ENCODE measurements at places on chromosomes 3 and 15.

- no peak for DNase-seq
Measured at GRCh38 chr3:126360714-126361060, 3.5 kb upstream of the KLF15 start.

DNA sequence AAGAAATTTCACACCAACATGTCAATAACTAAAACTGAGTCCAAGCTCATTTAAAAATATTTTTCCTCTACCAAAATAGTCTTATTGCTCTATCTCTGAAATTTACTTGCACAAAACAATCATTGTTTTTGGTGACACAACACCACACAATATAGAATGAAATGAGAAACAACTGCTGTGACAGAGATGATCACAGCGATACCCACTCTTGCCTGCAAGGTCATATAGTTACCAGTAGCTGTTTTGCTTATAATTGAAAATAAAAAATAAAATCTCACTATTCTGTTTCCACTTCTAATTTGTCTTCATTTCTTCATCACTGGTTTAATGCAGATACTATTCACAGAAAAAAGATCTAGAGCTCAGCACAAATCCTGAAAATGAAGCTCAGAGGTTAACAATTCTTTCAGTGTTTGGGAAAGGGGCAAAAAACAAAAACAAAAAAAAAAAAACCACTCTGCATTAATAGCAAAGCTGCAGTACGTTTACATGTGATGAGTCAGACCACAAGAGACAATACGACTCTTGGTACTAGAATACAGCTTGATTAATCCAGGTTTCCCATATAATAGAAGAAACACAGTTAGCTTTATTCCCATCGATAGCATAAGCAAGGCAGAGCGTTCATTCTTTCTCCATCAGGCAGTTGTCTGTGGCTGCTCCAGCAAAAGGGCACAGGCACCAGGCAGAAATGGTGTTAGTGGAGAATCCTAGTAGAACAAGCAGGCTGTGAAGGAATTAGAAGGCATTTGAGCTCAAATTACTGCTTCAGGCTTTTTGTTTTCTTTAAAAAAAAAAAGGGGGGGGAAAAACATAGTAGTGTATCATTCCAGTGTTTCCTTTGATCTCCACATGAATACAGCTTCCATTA, 773 bp downstream of the ANKRD28 start:
- DNase-seq = peak; percentile 88

GRCh38 chr15:51830276-51830806, 888 bp downstream of the TMOD3 start:
- DNase-seq = peak; percentile 47

DNA sequence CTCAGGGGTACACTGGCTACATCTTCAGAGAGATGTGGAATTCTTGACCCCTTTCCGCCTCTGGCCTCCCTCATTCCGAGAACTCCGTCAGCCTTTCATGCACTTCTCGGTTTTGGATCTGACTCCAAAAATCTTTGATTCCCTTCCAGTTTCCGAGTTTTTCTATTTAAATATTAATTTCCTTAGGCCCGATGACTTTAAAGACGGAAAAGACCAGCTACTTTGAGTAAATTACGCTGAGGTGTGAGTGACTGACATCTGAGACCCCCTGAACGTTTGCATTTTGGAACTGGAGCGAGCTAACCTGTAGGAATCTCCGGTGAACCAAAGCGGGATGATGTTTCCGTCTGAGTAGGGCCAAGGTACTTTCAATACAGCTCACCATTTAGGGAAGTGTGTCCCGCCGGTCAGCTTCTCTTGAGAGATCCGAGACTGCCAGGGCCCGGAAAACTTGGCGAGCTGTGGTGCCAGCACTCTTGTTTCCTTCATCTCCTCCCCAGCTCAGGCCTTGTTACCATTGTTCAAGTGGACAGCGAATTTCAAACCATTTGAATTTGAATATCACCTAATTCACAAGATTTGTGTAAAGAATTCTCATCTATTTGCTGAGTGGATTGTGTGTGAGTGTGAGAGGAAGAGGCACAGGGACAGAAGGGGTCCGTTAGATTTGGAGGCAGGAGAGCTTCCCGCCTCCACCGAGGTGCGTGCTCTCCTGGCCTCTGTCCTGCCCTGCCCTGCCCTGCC, 5.4 kb downstream of the SOX14 start:
- no peak for DNase-seq

DNA sequence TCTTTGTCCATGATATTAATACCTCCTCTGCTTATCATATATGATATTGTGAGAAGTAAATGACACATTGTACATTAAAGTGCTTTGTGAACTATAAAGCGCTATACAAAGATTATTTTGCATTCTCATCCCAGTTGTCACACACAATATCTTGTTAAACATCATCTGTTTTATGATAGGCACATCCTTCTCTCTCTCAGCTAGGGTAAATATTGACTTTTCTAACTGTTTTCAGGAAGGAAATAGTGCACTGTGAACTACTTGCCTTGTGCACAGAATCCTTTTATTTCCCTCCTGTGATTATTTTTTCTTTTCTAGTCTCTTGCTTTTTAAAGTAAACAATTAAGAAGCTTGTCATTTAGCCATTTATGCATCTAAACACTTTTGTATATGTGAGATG, 388.2 kb downstream of the LPP start:
- no peak for DNase-seq

- no peak for DNase-seq
Measured at GRCh38 chr3:67692621-67693020, 38.2 kb upstream of the SUCLG2 start.

GRCh38 chr3:71879089-71879488, 94.1 kb upstream of the PROK2 start:
- no peak for DNase-seq

DNA sequence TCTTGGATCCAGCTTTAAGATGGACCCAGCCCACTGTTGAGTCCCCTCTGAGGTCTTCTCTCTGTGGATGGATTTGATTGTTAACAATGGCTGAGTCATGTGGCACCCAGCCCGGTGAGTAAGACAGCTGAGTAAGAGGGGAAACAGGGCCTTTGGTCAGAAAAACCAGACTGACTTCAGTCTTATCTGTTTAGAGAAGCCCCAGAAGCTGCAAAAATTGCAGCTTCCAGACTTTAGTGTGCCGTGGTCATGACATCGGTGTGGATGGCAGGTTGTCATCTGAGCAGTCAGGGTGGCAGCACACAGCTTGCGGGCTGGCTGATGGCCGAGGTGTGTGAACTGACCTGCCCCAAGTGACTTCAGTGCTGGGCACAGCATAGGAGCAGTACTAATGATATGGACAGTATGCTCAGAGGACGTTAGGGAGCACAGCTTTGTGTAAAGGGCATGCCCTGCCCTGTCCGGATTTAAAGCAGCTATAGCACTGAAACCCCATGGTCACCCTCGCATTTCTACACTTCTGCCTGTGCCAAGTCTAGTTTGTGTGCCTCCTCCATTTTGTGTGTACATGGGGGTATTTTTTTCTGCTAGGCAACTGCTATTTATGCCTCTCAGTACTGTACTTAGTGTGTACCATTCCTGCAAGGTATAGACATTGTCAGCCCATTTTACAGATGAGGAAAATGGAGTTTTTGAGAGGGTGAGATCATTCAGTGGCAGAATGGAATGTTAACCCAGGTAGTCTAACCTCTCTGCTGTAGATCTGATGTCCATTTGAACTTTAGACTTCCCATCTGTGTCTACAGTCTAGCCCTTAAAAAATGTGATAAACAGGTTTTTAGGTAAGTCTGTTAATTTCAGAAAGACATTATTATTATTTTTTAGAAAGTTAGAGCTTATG, 44.4 kb downstream of the FLNB start:
- DNase-seq = peak; percentile 97

- no peak for DNase-seq
Measured at GRCh38 chr3:147336543-147337278, 69.6 kb downstream of the ZIC4 start.

DNA sequence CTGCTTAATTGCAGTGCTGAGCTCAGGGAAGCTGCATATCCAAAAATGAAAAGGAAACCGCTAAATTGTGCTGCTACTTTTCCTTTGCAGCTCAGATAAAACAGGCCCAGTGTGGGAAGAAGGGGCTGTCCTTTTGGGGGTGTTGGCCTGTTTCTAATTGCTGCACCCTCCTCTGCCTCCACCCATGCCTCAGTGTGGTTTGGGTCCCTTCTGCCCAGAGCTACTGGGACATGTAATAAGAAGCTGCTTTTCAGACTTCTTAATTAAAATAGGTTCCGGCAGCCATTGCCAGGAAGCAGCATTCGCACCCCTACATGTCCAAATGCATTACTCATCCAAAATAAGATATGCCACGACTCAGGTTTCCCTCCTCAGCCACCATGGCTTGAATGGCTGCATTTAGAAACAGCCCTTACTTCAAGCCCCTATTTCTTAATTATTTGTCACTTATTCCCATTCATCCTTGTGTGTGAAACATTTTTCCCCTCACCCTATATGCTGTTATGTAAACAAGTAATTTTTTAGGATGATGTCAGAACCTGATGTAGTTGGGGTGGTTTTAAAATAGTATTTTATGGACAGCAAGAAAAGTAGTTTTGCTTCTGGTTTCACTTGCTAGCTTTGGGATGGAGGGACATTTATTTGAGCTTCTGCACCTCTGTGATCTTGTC, 235.9 kb upstream of the CTDSPL start:
- no peak for DNase-seq

- DNase-seq = no peak
Measured at GRCh38 chr15:31598620-31599019, 272.0 kb downstream of the KLF13 start.

DNA sequence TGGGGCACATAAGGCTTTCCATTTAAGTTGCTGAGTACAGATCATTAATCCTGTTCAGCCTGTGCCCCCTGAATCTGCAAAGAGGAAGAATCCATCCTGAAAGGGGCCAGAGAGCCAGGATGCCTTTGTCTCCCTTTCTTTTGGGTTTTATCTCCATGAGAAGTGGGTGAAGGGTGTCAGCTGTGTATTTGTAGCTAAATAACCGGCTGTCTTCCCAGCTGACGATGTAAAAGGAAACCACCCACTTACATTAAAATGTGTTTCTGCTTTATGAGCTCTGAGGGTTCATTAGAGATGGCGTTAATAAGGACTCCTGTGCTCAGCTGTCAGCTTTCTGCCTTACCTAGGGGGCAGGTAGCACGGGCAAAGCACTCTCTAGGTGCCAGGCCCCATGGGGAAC, 83.4 kb downstream of the SLCO3A1 start:
- DNase-seq = no peak

DNA sequence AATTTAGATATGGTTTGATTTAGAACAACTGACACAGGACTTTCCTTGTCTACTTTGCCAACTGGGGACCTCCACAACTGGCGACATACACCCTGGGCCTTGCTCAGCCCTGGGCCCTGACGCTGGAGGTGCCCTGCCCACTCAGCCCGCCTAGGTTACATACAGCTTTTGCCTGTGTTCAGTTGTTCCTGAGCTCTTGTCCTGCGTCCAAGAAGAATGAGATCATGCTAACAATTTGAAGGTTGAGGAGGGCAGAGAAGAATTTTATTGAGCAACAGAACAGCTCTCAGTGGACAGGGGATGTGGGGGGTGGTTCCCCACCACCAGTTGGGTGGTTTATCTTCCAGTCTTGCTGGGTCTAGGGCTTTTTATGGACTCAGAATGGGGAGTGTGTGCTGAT, 67.9 kb downstream of the IQCH start:
- no peak for DNase-seq

GRCh38 chr3:187758318-187758955, 13.2 kb upstream of the BCL6 start:
- DNase-seq = no peak

- no peak for DNase-seq
Measured at GRCh38 chr3:60954048-60954447, 297.2 kb downstream of the FHIT start.

GRCh38 chr3:14553871-14554270, 13.7 kb upstream of the GRIP2 start:
- no peak for DNase-seq

DNA sequence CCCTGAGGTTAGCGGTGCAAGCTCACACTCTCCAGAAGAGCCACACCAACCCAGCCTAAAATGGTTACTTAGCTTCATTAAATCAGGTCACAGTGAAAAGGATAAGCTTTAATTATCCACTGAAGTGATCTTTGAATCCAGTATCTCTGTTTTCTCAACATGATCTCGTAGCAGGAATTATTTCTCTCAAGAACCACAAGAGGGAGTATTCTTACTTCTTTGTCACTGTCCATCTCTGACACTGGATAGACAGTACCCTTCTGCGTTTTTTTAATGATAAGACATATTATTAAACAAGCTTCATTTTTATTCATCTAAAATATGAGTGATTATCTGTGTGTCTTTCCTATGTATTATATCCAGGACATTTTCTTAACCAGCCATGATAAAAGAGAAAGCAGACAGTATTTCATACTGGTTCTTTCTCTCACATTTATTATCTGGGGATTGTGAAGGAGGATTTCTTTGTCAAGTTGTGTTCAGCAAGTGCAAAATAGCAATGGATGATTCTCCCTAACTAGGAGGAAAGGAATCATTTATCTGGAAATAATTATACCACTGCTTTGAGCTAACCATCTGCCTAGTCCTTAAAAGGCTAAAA, 105.4 kb upstream of the CCDC54 start:
- peak; percentile 82 for DNase-seq

GRCh38 chr15:25410649-25411048, 28.2 kb downstream of the UBE3A start:
- peak; percentile 65 for DNase-seq

DNA sequence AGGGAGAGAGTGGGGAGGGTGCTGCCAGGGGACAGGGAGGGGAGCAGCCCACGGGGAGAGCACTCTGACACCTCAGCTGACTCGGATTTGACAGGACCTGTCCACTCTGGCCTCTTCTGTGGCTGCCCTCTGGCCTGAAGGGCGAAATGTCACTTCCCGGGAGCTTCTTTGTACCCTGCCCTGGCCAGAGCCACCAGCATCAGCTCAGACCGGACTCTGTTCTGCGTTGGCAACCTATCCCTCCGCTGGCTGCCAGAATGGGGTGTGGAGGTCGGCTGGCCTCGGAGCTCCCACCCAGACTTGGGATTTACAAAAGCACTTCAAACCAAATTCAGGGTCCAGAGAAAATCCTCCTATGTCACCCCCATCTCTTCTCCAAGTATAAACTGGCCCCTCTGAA, 336.7 kb upstream of the FRG2C start:
- no peak for DNase-seq

GRCh38 chr15:33191591-33191990, 2.9 kb downstream of the FMN1 start:
- DNase-seq = no peak

- peak; percentile 8 for DNase-seq
Measured at GRCh38 chr3:190902292-190902691, 39.8 kb upstream of the GMNC start.

- peak; percentile 48 for DNase-seq
Measured at GRCh38 chr15:57017024-57017423, 98.6 kb downstream of the TCF12 start.

GRCh38 chr3:171250444-171250843, 209.8 kb downstream of the TNIK start:
- no peak for DNase-seq

DNA sequence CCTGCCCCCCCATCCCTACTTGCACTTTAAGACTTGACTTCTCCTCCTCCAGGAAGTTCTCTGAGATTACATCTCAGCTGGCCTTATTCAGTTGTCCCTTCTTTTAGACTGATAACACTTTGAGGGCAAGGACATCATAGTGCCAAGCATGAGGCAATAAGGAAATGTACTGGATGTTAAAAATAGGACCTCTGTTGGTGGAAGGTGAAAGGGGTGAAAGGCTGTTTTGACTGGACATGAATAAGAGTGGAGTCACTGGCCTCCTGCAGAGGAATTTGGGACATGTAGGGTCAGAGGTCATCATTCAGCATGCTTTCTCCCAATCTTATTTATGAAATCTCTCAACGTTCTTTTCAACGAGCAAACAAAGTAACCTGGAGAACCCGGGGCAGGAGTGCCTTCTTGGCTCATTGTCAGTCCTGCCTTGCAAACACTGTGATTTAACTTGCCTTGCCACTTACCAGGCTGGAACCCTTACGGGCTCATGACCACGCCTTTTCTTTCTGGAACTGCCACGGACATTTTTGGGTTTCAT, 38.6 kb downstream of the TRIM71 start:
- DNase-seq = no peak
